ENCODE measurements at places on chromosomes 7 and 10.

DNA sequence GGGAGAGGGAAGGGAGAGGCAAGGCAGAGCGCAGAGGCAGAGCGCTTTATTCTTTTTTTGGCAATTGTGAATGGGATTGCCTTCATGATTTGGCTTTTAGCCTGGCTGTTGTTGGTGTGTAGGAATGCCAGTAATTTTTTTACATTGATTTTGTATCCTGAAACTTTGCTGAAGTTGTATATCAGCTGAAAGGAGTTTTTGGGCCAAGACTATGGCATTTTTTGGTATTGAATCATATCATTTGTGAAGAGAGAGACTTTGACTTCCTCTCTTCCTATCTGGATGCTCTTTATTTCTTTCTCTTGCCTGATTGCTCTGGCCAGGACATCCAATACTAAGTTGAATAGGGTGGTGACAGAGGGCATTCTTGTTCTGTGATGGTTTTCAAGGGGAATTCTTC, 291.3 kb downstream of the REEP3 start:
- DNase-seq = no peak

GRCh38 chr7:14639801-14640200, 262.8 kb downstream of the DGKB start:
- DNase-seq = no peak

DNA sequence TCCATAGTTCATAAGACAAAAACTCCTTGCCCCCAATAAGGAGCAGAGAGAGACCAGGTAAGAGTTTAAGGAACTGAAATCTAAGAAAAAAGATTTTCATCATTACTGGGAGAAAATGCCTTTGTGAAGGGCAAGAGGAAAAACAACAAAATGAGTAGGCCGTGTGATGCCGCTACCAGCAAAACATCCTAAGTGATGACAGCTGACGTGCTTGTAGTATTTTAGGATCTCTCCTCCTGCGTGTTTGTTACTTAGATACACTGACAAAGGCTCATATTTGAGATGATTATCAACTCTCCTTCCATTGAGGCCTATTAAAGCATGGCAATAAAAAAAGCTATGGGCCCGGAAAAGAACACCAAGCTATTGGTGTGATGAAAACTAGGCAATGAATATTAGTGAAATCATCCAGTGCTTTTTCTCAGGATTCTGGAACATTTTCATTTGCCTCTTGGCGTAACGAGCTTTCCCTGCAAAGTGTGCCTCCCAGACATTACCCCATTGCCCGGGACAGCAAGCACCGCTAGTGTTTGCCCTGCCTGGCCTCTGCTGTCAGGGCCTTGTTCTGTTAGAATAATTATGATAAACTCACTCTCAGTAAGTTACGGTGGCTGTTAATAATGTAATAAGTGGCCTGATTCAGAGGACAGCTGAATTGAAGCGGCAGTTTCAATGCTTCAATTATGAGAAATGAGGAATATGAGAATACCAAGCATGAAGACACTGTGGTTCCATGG, 36.8 kb upstream of the ITPRID1 start:
- no peak for DNase-seq

DNA sequence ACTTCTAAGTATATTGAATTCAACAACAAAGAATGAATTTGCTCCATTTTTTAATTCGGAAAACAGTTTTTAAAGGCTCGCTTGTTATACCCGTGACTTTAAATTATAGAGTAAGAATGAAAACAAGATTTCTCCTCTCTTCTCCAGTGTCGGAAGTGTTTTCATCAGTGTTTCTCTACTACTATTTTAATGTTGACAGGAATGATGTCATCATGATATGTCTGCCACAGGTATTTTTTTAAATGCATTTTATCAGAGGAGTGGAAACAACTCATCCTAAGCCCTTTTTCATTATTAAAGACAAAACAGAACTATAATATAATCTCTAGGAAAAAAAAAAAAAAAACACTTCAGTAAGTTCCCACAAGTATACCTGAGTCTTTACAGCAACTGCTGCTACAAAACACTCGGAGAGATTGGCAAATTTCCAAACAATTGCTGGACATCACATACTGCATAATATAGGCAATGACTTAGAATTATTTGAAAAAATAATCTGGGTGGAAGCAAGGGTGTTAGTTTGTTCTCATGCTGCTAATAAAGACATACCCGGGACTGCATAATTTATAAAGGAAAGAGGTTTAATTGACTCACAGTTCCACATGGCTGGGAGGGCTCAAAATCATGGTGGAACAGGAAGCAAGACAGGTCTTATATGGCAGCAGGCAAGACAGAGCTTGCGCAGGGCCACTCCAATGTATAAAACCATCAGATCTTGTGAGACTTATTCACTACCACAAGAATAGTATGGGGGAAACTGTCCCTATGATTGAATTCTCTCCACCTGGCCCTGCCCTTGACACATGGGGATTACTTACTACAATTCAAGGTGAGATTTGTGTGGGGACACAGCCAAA, 4.8 kb upstream of the RNF32 start:
- no peak for DNase-seq

GRCh38 chr10:101438881-101439391, 85.0 kb downstream of the BTRC start:
- no peak for DNase-seq

GRCh38 chr7:139667377-139667776, 110.4 kb downstream of the HIPK2 start:
- no peak for DNase-seq

DNA sequence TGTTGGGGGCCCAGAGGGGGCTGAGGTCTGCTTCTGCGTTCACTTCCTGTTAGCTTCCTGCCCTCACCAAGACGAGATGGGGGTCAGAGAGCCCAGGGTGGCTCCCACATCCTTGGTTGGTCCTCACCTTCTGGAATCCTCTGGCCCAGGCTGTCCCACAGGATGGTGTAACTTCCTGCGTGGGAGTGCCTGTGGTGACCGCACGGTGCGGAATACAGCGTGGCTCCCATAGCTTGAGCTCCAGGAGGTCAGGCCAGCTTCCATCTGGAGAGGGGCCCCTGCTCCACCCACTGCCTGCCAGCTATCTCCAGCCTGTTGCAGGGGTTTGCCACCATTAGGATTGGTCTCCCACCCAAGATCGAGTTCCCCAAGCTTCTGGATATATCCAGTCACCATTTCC, 681.2 kb upstream of the FOXK1 start:
- no peak for DNase-seq

DNA sequence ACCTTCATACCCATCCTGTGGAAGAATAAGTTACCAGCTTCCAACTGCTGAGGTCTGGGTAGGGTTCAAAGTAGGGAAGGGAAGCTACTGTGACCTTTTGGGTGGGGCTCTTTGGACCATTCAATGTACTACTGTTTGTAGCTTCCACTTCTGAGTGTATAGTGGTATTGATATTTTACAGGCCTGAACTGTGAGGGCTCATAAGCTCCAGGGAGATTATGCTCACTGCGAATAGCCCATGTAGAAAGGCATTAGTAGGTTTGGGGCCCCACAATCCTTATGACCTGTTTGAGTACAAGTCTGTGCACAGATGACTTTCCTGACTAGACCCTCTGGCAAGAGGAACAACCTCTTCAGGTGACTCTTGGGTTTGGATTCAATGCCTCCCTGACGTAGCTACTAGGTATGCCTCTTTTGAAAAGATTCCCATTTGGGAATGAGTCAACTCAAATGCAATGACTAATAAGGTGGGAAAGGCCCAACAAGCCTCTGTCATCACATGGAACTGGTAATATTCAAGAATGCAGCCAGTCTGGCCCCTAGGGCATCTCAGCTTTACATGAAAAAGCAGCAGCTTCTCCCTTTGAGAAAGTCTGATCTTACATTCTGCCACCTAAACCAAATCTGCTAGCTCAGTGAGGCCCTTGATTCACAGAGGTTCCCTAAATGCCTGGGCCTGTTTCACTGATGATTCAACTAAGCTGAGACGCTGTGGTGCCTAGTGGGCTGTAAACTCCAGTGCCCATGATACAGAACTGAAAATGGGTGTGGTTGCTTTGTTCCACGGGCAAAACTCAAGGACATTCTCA, 79.8 kb downstream of the ABI1 start:
- no peak for DNase-seq

DNA sequence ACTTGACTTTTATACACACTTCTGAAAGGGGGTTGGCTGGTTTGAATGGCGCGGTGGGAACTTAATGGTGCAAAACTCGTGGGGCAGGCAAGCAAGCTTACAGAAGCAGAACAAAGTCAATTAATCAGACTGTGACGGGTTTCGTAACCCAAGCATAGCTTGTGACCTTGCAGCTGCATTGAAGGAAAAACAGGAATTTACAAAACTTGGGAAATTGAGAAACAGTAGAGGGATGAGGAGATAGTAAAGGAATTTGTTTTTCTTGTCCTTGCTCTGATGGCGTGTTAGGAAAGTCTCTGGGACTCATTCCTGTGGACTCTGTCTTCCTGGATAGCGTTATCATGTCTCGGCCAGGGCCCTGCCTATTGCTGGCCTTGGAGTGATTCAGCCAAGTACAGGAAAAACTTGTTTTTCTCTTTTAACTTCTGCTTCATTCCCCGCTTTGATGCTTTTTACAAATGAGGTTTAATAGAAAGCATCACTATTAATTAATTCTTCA, 220.0 kb upstream of the KCND2 start:
- DNase-seq = no peak

DNA sequence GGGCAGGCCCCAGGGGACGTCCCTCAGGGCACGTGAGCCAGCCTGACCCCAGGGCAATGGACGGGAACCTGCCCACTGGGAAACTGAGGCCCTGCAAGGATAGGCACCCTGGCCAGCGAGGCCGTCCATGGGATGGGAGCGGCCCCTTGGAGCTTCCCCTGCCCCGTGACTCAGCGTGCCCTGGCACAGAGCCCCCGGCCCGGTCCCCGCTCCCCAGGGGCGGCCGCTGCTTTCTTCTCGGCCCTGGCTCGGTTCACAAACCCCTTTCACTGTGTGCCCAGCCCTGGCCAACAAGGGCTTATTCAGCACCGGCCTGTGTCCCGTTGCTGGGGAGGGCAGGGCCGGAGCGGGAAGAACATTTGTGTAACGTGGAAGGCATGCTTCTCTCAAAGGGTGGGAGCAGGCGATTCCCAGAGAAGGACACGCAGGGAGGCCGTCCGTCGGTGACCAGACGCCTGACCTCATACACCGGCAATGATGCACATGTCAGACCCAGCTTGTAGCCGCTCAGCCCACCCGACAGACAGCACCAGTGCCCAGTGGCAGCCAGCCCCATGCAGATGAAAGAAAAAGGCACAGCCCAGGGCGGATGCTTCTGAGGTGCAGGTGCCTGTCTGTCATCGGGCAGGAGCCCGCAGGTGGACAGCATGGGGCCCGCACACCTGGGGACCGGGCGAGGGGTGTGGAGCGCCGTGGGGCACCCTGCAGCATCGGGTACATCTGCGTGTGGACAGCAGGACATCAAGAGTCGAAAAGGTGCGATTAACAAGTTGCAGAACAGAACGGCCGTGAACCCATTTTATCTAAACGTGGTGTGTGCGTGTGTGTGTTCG, 94.5 kb downstream of the PDGFA start:
- DNase-seq = no peak

GRCh38 chr10:3471472-3471871, 298.9 kb upstream of the PITRM1 start:
- DNase-seq = no peak

DNA sequence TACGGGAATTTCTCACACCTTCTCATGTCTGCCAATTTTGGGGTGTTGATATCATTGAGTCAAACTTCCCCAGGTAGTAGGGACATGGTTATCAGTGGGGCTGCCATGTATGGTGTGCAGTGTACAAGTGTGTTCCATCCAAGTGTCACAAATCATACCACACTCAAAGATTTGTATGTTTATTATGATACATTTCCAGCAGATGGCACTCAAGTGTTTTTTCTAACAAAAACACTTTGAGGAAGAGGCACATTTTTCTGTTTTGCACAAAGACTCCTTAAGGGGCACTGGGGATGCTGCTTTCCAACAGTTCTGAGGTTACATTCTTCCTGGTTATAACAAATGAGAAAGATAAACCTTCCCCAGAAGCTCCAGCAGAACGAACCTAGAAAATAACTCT, 414.5 kb downstream of the REEP3 start:
- no peak for DNase-seq

DNA sequence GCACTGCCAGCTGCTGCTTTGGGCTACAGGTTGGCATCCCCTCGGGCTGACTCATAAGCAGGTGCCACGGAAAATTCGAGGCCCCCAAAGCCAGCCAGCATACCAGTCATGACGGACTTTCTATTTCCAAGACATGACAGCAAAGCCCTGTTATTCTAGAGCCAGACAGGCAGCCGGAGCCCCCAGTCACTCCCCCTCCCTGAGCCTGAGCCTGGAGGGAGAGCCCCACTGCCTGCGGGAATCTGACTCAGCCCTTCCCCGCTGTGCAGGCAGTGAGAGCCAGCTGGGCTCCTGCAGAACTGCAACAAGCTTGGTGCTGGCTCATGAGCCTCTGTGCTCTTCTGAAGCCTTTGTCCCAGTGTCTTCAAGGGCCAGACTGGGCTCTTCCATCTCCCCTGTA, 15.8 kb downstream of the BTBD16 start:
- peak; percentile 44 for DNase-seq

GRCh38 chr7:135366843-135367508, 133.3 kb downstream of the STRA8 start:
- DNase-seq = no peak

DNA sequence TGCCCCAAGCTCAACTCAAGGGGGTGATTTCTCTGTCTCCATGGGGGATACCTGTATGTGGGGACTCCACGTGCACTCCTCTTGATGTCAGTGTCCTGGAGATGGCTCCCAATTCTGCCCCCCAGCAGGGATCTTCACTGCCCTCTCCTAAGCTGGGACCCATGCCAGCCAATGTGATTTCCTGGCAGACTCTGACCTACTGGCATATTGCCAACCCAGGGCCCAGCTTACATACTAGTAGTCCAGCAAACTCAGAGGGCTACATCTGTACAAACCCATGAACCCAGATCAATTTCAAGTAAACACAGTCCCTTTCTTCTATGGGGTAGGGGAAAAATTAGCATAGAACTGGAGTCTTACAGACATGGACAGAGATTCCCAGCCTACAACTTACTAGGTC, 26.2 kb upstream of the BMPR1A start:
- no peak for DNase-seq

GRCh38 chr7:51142741-51143385, 173.7 kb downstream of the COBL start:
- no peak for DNase-seq

GRCh38 chr7:7576344-7576743, 9.7 kb downstream of the MIOS start:
- no peak for DNase-seq

DNA sequence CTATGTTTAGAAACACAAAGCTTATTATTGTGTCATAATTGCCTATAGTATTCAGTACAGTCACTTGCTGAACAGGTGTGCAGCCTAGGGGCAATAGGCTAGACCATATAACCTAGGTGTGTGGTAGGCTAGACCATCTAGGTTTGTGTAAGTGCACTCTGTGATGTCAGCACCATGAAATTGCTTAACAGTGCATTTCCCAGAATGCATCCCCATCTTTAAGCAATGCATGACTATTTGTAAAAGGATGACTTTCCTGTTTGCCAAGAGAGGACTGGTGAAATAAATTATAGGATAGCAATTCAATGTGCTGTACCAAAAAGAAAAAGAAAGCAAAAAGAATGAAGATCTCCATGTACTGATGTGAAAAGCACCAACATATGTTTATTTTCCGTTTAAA, 288.7 kb upstream of the AUTS2 start:
- DNase-seq = no peak

- no peak for DNase-seq
These were observed 50.7 kb downstream of the PDGFA start for GRCh38 chr7:468681-469562.

All from neural progenitor cell (in vitro differentiated cells).